ENCODE measurements at places on chromosomes 4 and X.

GRCh38 chr4:57430726-57431125, 320.5 kb upstream of the IGFBP7 start:
- DNase-seq: no peak

GRCh38 chr4:74931376-74931775, 1.5 kb upstream of the PARM1 start:
- no peak for DNase-seq

- DNase-seq: no peak
Measured at GRCh38 chrX:33840176-33840575, 291.9 kb downstream of the FAM47A start.

GRCh38 chr4:39285111-39285795, 80.9 kb downstream of the RFC1 start:
- no peak for DNase-seq

DNA sequence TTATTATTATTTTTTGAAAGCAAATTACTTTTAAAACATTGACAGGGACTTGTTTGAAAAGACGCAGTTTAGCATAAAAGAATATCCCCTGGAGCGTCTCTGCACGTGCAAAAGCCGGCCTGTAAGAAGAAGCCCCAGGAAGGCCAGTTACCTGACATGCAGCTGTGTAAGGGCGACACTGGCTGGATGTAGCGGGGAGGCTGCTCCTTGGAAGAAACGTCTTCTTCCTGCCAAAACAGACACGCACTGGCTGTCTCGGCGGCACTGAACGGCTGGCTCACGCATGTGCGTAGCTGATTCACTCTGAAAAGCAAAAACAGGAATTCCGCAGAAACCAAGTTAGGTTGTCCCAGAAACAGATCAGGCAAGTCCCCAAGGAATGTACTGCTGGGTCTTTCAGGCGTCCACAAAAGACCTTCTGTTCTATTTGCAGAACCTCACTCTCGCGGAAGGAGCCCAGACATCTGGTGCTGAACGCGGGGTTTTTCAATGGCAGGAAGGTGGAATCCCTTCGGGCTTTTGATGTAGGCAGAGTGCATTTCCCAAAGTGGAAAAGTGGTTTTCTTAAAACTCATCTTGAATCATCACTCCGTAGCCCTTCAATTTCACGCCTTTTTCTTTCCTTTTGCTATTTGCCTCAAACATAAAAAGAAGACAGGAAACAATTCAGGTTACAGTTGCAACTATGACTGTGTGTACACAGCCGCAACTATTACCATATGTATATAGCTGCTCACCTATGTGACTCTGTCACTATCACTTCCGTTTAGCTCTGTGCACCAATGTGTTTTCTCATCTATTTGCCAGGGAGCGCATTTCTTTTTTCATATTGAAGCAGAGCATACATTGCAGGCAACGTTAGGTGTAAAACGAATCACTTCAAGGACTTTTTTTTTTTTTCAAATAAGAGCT, 38.1 kb upstream of the ARSH start:
- no peak for DNase-seq

DNA sequence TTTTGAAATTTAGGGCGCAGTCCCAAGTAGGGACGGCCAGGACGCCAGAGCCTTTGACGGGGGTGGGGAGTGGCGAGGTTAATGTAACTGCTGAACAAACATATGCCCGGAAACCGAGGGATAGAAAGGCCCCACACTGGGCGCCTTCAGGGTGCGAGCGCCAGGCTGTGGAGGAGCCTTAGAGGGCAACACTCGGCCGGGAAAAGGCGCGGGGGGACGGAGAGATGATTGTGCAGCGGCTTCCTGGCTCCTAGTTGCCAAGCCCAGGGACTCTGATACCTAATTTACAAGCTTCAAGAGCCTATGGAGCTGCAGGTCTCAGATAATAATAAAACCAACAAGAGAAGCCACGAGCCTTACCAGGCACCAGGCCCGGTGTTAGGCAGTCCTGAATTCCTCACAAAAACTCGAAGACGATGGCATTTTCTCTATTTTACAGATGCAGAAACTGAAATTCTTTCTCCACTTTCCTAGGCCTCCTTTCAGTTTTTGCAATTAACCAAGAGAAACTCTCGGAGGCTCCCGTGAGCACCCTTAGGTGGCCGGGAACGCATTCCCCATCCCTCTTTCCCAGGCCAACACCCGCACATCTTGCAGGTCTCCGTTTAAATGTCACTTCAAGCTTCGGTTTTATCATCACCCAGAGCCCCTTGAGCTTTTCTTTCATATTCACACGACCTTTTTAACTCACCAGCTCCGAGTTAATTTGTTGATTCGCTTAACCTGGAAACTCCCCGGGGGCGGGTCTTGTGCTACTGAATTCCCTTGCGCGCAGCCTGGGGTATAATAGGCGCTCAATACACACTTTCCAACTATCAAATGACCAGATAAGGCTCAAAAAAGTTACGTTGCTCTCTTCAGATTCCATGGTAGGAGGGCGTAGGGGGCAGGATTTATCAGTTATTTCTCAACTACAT, 6.4 kb upstream of the GSX2 start:
- DNase-seq: no peak

- no peak for DNase-seq
Measured at GRCh38 chr4:101418055-101418454, 70.7 kb upstream of the PPP3CA start.

- no peak for DNase-seq
Measured at GRCh38 chr4:94642561-94642866, 115.2 kb upstream of the BMPR1B start.
